Epithelial cell of proximal tubule (primary cell): ENCODE measurements at places on chromosomes 7 and 10. TPM values are rescaled to one million over a fixed set of nuclear protein-coding genes. Genes with fewer than 3 reads are reported as not detected.

DNA sequence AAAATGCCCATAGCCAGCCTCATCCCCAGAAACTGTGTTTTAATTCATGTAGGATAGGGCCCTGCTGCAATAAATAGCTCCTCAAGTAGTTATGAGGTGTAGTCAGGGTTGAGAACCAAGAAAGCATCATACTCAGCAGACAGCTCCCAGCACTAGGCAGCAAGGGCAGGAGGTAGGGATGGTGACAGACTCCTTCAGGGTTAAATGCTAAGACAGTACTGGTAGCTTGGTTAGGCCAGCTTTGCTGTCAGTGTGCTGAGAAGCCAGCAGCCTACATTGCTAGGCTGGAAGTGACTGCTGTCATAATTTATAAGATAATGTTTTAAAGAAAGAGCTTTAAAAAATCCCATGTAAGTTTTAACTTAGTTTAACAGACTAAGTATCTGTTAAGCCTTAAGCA is 113.9 kb upstream of the IMMP2L start:
- no peak for DNase-seq

GRCh38 chr7:41185851-41186250 is 517.0 kb downstream of the INHBA start:
- no peak for DNase-seq

DNA sequence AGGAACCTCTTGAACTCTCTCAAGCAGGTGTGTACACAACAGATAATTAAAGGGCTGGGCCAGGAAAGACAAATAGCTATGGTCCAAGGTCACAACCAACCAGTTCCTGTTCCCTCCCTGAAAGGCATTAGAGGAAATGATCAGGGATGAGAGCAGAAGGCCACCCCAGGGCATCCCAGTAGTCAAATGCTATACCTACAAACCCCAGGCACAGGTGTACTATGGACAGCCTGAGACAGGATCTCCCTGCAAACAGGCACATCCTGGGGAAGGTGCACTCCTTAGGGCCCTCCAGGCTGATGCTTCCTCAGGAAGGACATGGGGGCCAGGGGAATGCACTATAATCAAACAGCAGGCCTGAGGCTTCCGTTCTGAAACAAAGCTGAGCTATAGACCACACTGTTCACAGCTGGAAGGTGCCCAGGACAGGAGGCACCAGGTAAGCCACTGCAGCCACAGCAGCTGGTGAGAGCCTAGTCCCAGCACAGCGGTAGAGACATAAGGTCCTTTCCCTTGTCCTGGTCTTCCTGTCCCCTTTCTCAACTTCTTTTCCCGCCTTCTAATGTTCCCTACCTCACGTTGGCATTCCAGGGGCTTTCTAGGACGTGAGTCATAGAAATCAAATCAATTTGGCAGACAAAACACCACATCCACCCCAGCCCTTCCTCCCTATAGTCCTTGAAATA is 13.3 kb downstream of the PARP12 start:
- DNase-seq: no peak

GRCh38 chr7:28296571-28297483 is 115.5 kb upstream of the CREB5 start:
- DNase-seq: no peak

GRCh38 chr10:130742941-130743675 is 568.4 kb downstream of the TCERG1L start:
- DNase-seq: no peak

DNA sequence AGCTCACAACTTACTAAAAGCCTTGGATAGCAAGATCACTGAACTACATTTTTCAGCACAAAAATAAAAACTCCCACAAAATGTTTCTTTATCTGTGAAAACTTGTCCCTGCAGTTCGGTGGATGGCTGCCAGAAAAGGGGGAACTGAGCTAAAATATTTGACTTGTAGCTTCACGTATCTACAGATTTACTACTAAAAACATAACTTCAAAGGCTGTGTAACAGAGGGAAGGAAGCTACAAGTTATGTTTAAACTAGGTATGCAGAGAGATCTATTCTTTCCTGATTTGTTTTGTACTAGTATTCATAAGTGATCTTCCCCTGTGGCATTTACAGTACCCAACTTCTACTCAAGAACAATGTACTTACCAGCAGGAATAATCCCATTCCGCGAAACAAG is 25.1 kb downstream of the SGCE start:
- no peak for DNase-seq

- no peak for DNase-seq
Observed at GRCh38 chr7:95340491-95340890, 16.2 kb upstream of the PON1 start.

DNA sequence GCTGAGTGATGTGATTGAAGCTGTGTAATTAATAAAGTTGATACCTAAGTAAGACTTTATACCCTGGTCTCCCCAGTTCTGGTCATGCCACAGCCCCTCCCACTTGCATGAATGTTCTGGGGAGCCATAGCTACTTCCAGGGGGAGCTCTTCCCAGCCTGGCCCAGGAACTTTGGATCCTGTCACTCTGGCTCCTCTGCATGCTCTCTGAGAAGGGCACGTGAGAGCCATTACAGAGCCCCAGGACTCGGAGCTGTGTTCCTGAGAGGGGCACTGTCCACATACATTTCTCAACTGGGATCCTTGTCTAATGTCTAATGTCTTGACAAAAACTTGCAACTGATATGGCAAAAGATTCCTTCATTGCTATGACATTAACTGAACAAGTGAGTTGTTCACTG is 173.9 kb upstream of the NPY start:
- DNase-seq: no peak

DNA sequence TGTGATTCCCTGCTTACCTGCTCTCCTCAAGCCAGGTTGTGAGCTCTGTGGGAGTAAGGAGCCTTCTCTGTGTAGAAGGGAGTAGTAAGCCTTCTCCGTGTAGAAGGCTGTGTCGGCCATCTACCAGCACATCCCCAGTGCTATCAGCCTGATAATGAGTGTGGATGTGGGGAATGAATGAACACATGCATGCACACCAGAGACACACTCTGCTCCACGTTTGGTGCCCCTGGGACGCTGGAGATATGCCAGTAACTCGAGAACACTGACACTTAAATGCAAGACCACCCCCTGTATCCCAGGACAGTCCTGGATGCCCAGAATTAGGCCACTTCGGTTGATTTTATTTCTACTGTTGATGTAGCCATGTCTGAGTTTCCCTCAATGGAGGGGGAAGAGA is 21.1 kb upstream of the GPR26 start:
- DNase-seq: no peak

- no peak for DNase-seq
Observed at GRCh38 chr10:118742782-118743181, 12.0 kb downstream of the CACUL1 start.

- DNase-seq: no peak
Observed at GRCh38 chr7:69962186-69963065, 364.2 kb downstream of the AUTS2 start.

The SLC39A12 gene
- total RNA-seq: not detected in 2 replicates

DNA sequence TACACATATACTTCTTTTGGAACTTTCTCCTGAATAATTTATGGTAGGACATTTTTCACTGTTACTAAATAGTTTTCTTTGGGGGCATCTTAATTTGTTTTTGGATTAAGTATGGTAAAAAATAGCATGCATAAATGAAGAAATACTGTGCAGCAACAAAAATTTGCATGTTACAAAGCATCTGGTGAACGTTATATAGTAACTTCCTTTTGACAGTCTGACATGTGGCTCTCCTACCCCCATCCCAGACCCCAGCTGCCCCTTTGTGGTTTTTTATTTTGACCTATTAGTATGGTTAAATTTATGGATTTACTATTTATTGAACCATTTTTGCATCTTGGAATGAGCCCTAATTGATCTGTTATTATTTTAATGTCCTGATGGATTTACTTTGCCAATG is 9.9 kb downstream of the TASOR2 start:
- DNase-seq: no peak

DNA sequence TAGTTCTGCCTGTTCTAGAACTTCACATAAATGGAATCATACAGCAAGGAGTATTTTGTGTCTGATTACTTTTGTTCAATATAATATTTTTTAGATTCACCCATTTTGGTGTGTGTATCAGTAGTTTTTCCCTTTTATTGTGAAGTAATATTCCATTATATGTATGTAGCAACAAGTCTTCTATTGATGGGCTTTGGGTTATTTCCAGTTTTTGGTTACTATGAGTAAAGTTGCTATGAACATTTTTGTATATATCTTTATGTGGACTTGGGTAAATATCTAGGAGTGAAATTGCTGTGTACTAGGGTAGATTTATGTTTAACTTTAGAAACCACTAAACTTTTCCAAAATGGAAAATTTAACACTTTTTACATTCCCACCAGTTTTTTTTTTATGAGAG is 35.7 kb downstream of the ADK start:
- DNase-seq: no peak

DNA sequence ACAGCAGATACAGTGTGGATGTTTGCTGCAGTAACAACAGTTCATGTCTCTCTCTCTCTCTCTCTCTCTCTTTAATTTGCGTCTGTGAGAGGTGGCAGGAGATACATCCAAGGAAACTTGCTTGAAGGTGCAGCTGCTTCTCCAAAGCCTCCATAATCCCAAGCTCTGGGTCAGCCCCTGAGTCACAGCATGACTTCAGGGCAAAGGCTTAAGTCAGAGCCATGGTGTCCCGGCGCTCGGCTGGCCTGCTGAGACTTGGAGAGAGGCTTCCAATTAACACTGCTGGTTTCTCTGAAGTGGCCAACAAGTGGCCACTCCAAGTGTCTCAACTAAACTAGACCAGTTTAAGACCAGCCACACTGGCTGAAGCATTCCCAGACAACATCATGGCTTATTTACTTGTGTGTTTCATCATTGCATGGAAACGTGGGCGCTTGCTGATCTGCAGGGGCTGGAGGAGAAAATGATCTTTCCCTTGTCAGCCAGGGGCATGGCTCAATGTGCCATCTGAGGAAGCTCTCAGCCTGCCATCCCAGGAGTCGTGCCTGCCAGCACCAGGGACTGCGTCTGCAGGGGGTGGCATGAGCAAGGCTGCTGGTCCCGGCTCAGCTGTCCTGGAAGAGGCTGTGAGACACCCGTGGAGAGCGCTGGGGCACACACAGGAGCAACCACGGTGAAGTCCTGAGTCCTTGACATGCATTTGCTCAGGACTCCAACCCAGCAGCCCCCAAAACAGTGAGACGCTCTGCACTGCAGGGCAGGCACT is 254.2 kb downstream of the COBL start:
- DNase-seq: no peak

- no peak for DNase-seq
Observed at GRCh38 chr7:151352512-151352911, 10.9 kb downstream of the NUB1 start.

- DNase-seq: no peak
Observed at GRCh38 chr10:132336064-132336746, 4.2 kb downstream of the LRRC27 start.

The SCART1 gene
- 0.14 and 1.3 TPM in 2 replicates for total RNA-seq

The TUBB8 gene
- 0.29 and 2.1 TPM in 2 replicates for total RNA-seq

DNA sequence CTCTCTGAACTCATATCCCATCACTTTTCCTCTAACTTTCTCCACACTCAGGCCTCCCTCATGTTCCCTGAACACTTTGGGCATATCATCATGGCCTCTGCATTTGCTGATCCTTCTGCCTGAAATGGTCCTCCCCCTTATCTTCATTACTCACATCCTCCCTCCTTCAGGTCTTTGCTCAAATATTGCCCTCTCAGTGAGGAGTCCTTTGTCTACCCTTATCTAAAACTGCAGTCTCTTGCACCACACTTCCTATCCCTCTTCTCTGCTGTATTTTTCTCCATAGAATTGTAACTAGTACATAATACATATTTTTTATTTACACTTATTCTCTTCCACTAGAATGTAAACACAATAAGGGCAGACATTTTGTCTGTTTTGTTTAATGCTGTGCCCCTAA is 41.7 kb downstream of the DNAJC1 start:
- DNase-seq: no peak

DNA sequence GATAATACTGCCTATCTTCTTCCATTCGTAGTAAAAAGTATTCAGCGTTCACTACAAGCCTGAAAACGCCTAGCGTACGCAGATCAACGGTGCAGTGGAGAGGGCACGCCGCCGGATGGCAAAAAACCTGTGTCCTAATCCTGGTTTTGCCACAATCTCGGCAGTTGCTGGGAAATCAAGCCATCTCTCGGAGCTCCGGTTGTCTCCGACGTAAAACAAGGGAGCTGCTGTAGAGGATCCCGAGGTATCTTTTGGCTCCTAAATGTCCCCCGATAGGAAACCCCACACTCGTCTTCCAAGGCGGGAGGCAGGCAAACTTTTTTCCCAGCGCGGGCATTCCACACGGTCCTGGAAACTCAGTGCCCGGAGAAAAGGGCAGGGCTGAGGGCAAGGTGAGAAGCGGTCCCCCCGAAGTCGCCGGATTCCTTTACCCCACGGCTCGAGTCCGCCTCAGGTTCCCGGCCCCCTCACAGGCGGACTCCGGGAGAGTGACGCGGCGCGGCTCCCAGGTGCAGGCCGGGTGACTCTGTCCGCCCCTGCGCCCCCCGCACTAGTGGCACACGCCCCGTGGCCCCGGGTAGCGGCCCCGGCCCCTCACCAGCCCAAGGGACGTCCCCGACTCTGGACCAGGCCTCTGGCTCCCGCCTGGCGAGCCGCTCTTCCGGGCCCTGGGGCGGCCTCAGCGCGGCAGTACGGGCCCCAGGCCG is 649 bp downstream of the IDE start:
- DNase-seq: no peak

DNA sequence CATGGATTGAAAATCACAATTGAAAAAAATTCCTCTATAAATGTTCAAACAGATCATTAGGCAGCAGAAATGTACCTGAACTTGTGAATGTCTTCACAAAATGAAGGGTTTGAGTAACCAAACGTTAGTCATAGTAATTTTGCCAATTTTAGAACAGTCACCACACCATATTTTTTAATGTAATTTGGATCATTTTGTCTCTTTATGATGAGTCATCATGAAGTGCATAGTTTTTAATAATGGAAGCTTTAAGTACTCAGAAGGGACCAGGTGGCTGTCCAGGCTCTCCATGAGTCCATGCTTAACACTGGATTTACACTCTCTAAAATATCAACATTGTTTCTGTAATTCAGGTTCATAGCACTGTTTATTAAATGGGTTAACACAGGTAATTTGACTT is 219.2 kb downstream of the ETV1 start:
- DNase-seq: no peak

The DEPP1 gene
- 7.4 and 20.1 TPM in 2 replicates for total RNA-seq

- no peak for DNase-seq
Observed at GRCh38 chr7:151085329-151085690, 965 bp upstream of the AGAP3 start.

DNA sequence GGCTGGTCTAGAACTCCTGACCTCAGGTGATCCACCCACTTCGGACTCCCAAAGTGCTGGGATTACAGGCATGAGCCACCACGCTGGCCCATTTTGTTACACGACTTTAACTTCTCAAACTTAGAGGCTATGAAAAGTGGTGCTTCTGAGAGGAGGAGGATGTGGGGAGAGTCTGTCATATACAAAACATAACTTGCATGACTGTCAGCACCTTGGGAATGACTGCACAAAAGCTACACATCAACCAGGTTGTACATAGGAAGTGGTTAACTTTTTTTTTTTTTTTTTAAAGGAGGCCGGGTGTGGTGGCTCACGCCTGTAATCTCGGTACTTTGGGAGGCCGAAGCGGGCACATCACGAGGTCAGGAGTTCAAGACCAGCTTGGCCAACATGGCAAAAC is 43.4 kb upstream of the GSDME start:
- no peak for DNase-seq
